ENCODE measurements at places on chromosomes 6 and 20. TPM values are rescaled to one million over a fixed set of nuclear protein-coding genes. Genes with fewer than 3 reads are reported as not detected.

The GMNN gene
- total RNA-seq: 8.0 TPM

The SLC22A16 gene
- under 0.01 TPM for total RNA-seq

The FAM83B gene
- 52.2 TPM for total RNA-seq

DNA sequence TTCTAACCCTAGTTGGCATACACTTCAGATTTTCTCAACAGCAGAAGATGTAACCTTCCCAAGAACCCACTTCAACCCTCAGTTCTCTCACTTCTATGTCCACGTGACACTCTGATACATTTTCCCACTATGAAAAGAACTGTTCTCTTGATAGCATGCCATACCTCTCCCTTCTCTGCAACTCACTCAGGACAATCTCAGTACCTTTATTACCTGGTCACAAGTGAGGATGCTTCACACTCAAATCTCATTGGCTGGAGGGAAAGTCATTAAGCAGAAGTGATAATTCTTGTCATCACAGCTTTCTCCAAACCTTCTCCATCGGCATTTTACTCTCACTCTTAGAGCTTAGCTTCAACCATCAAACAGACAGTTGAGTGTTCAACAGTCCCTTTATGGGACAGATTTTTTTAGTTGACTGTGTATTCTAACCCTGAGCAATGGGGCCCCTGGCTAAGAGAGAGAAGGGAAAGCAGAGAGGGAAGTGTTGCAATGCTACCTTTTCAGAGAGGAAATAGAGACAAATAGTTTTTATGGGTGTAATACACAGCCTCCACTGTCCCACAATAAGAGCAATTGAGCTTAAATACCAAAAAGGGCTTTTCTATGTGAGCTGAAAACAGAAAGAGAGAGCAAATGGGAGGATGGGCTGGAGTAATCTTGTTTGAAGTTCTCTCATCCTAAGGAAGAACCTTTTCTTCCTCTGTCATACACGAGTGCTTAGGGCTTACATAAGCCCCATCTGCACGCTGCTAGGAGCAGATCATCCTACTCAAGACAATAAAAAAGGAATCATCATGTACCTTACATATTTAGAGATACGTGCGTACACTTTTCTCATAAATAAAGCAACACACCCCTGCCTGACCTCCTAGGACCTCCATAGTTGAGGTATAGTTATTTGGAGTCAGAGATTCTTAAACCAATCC is 16.0 kb downstream of the HLA-DPA1 start:
- DNase-seq: no peak

- no peak for DNase-seq
Observed at GRCh38 chr20:57309544-57310115, 20.0 kb upstream of the SPO11 start.
